HepG2 (cell line): ENCODE measurements at places on chromosomes 16 and 17. TPM values are rescaled to one million over a fixed set of nuclear protein-coding genes. Genes with fewer than 3 reads are reported as not detected.
A peak's percentile ranks its signal among the peaks of the same experiment; 100 is the strongest.

The KRT35 gene
- total RNA-seq, result not detected in 2 replicates

The SOCS1 gene
- 3.3 and 5.3 TPM in 2 replicates for total RNA-seq

The SCNN1G gene
- not detected in 2 replicates for total RNA-seq

The PKMYT1 gene
- total RNA-seq, result 8.4 and 27.8 TPM in 2 replicates

- no peak overlapping the region for H3K4me3 ChIP-seq
- H3K4me1 ChIP-seq, result peaks cover 29% of the 10 kb centered on the region
- no peaks in the 10 kb centered on the region for H3K27me3 ChIP-seq
Observed at GRCh38 chr16:57028086-57028485, 38.7 kb downstream of the NLRC5 start.

DNA sequence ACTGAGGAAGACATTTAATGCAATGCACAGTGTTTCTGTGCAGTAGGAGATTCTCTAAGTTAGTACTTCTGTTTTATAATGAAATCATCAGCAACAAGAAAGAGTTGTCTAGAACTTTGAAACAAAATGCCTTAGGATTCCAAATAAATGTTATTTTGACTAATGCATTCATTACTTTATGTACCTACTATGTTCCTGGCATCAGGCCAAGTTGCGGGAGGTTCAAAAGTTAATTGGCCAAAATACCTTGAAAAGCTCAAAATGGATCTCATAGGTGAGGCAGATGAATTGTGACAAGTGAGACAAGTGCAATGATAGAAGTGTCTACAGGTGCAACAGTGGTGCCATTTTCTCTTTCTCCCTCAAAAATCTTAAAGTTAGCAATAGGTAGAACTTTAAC is 289.4 kb downstream of the TOX3 start:
- DNase-seq, result no peak
- H3K27me3 ChIP-seq, result no peaks in the 10 kb centered on the region
- H3K4me3 ChIP-seq, result no peak overlapping the region
- H3K4me1 ChIP-seq, result peaks cover 18% of the 10 kb centered on the region
- no peaks in the 10 kb centered on the region for H3K36me3 ChIP-seq

The HSD3B7 gene
- total RNA-seq, result 58.8 and 69.7 TPM in 2 replicates

The ENPP7 gene
- 0.76 and 2.2 TPM in 2 replicates for total RNA-seq

DNA sequence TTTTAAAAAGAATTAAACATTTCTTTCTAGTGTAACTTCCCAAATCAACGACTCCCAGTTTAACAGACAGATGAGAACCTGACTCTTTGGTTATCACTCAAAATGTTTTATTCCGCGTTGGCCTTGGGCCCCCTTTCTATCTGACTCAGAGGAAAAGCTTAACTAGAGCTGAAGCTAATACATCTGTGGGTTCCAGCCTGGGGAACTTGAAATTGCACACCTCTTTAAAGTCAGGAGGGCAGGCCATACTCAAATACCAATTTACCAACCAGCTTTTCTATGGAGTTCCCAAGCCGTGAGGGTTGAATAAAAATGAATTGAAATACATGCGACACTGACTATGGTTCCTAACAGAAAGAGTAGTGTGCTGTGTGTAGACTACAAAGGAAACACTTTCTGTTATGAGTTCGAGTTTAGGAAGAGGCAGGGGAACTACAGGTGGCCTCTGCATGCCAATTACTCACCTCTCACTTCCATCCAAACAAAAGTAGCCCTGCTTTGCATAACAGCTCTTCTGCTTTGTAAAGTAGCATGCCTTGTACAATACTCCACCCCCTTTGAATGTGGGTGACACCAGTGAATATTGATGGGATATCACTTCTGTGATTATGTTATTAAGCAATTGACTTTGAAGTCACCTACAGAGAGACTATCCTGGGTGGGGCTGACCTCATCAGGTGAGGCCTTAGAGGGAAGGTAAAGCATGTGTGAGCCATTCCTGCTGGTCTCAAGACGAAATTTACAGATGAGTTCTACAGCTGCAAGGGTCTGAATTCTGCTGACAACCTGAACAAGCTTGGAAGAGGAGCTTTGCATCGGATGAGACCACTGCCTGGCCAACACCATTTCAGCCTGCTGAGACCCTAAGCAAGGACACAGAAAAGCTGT is 92.1 kb downstream of the WDR59 start:
- H3K4me1 ChIP-seq, result no peaks in the 10 kb centered on the region
- no peak for DNase-seq
- no peaks in the 10 kb centered on the region for H3K27me3 ChIP-seq
- H3K4me3 ChIP-seq, result no peak overlapping the region
- peaks cover 20% of the 10 kb centered on the region for H3K36me3 ChIP-seq

The NLRP1 gene
- total RNA-seq, result 3.3 and 3.4 TPM in 2 replicates

The TBC1D28 gene
- not detected in 2 replicates for total RNA-seq

GRCh38 chr16:30774367-30775130 is 12.4 kb downstream of the RNF40 start:
- H3K27ac ChIP-seq, result peak overlapping the region; percentile 89
- peaks cover 36% of the 10 kb centered on the region for H3K4me1 ChIP-seq
- H3K36me3 ChIP-seq, result peaks cover 25% of the 10 kb centered on the region
- peak overlapping the region; percentile 88 for H3K4me3 ChIP-seq
- H3K27me3 ChIP-seq, result no peaks in the 10 kb centered on the region; the same call in 2 of the 3 replicates
- no peak for DNase-seq

- H3K4me1 ChIP-seq, result peaks cover 12% of the 10 kb centered on the region
- no peak for DNase-seq
- no peak overlapping the region for H3K4me3 ChIP-seq
- no peaks in the 10 kb centered on the region for H3K27me3 ChIP-seq
Observed at GRCh38 chr16:70480127-70481105, 26.0 kb downstream of the FCSK start.

- H3K36me3 ChIP-seq, result no peaks in the 10 kb centered on the region
- H3K27ac ChIP-seq, result no peak overlapping the region
- H3K4me1 ChIP-seq, result no peaks in the 10 kb centered on the region
- no peak for DNase-seq
- H3K4me3 ChIP-seq, result no peak overlapping the region
- H3K27me3 ChIP-seq, result no peaks in the 10 kb centered on the region
Observed at GRCh38 chr17:33127706-33128105, 136.1 kb downstream of the SPACA3 start.

The YBX2 gene
- 0.22 TPM in 1 of 2 replicates, not detected in the other for total RNA-seq

DNA sequence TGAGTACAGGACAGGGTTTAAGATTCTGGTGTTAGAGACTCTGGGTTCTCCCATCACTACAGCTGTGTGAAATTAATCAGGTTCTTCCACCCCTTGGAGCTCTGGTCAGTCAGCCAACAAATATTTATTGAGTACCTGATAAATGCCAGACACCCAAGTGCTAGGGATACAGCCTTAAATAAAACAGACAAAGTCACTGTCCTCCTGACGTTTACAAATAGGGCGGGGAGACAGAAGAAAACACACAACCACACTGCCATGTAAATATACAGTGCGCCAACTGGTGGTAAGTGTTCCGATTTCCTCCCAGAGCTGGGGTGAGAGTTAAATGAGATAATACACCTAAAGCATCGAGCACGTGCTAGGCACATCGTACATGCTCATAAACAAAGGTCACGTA is 121.0 kb downstream of the COPRS start:
- no peaks in the 10 kb centered on the region for H3K4me1 ChIP-seq
- no peak overlapping the region for H3K4me3 ChIP-seq
- H3K27ac ChIP-seq, result no peak overlapping the region
- no peaks in the 10 kb centered on the region for H3K36me3 ChIP-seq
- no peak for DNase-seq

The ST6GALNAC2 gene
- 0.49 and 0.84 TPM in 2 replicates for total RNA-seq

The TPPP3 gene
- 0.20 and 0.44 TPM in 2 replicates for total RNA-seq

The PRAC2 gene
- not detected in 2 replicates for total RNA-seq

GRCh38 chr17:37194208-37194607 is 181.6 kb upstream of the C17orf78 start:
- H3K36me3 ChIP-seq, result peaks cover 8% of the 10 kb centered on the region
- H3K4me3 ChIP-seq, result no peak overlapping the region
- no peak overlapping the region for H3K27ac ChIP-seq

DNA sequence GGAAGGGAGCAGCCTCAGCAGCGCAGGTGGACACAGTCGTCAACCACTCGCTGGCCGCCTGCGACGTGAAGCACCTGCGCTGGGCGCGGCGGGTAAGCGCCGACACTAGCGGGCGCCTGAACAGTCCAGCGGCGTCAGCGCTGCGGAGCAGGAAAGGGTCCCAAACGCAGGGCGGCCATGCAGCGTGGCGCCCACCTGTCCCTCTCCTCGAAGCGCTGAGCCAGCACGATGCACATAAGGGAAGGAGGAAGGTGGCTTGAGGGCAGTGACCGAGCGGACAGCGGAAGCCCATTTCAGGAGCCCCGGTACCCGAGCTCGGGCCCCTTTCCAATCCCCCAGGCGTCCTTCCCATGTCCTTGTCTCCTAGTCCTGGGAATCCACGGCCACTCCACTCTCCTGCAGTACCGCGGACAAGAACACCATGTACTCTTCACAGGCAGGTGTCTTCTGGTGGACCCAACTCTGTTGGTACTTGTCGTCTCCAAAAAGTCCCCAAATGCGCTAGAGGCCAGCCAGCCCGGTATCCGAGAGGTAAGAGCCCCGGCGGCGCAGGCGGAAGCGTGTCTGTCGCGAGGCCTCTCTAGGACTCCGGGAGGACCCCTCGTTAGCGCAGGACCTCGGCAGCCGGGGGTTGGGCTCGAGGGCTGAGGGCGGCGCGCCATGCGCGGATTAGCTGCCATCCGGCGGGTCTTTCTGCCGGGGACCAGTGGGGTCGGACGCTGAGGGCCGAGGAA is 14.4 kb downstream of the ZNF232 start:
- H3K36me3 ChIP-seq, result no peaks in the 10 kb centered on the region
- no peaks in the 10 kb centered on the region for H3K4me1 ChIP-seq
- no peak for DNase-seq
- H3K27me3 ChIP-seq, result no peaks in the 10 kb centered on the region; the same call in 2 of the 3 replicates
- no peak overlapping the region for H3K27ac ChIP-seq

The TRIM72 gene
- not detected in 2 replicates for total RNA-seq

DNA sequence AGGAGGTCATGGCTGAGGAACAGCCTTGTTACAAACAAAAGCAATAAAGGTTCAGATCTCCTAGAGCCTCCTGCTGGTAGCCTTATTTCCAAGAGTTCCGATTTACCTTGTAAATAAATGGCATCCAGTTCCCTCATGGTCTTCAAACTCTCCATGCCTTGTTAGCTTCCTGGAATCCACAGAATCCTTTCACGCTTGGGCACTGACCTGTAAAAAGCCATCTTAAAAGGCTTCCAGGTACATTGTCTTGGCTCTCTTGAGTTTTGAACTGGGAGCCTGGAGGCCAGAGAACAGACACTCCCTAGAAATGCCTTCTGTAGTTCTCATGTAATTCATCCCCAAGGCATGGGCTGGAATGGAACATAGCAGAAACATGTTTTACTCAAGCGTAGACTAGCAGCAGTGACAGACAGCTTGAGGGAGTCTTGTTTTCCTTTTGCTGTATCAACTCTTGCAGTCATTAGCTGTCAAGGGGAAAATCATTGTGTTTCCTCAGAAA is 207.9 kb downstream of the SNX29 start:
- no peak overlapping the region for H3K27ac ChIP-seq
- no peaks in the 10 kb centered on the region for H3K36me3 ChIP-seq
- H3K4me3 ChIP-seq, result no peak overlapping the region
- H3K4me1 ChIP-seq, result peaks cover 28% of the 10 kb centered on the region

DNA sequence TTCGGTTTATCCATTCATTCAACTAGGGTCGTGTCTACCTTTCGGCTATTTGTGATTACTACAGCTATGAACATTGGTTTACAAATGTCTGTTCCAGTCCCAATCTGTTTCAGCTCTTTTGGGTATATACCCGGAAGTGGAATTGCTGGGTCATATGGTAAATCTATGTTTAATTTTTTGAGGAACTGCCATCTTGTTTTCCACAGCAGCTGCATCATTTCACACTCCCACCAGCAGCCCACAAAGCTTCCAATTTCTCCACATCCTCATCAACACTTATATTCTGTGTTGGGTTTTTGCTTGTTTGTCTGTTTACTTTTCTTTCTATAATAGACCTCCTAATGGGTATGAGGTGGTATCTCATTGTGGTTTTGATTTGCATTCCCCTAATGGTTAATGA is 48.7 kb upstream of the GINS3 start:
- H3K36me3 ChIP-seq, result no peaks in the 10 kb centered on the region
- H3K4me1 ChIP-seq, result no peaks in the 10 kb centered on the region
- no peak for DNase-seq
- no peaks in the 10 kb centered on the region; the same call in 1 of the 2 replicates for H3K27me3 ChIP-seq
- no peak overlapping the region for H3K27ac ChIP-seq
- H3K4me3 ChIP-seq, result no peak overlapping the region

DNA sequence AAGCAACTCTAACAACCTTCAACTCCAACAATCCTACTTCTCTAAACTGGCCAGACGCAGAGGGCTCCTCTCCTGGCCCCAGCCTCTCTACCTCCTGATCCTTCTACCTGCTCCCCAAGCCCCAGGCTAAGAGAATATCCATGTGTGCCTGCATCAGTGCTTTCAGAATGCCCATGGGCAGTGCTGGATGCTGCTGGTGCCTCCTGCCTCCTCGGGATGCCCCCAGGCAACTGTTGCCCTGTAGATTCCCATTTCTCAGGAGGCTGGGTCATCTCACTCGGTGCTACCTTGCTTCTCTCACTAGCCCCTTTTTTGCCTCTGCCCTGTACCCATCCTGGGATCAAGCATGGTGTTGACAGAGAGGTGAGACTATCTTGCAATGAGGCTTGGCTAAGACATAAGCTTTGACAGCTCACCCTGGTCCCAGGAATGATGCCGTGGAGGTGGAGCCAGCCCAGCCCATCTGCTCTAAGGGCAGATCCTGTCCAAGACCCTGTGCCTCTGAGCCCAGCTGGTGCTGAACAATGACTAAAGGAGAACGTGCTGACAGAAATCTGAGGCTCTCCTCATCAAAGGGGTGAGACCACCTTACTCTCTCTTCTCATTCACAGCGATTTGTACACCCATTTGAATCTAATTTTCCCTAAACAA is 19.4 kb upstream of the SUPT4H1 start:
- no peaks in the 10 kb centered on the region for H3K27me3 ChIP-seq
- peaks cover 97% of the 10 kb centered on the region for H3K4me1 ChIP-seq
- peaks cover 35% of the 10 kb centered on the region for H3K36me3 ChIP-seq
- H3K27ac ChIP-seq, result peak overlapping the region; percentile 92
- H3K4me3 ChIP-seq, result no peak overlapping the region

GRCh38 chr16:84193480-84193879 is 2.5 kb downstream of the ADAD2 start:
- no peaks in the 10 kb centered on the region for H3K4me1 ChIP-seq

The MYH8 gene
- not detected in 2 replicates for total RNA-seq

GRCh38 chr17:17889922-17890321 is 53.1 kb upstream of the SREBF1 start:
- H3K27me3 ChIP-seq, result no peaks in the 10 kb centered on the region
- no peaks in the 10 kb centered on the region for H3K4me1 ChIP-seq
- H3K27ac ChIP-seq, result no peak overlapping the region
- no peak for DNase-seq
- no peak overlapping the region for H3K4me3 ChIP-seq

DNA sequence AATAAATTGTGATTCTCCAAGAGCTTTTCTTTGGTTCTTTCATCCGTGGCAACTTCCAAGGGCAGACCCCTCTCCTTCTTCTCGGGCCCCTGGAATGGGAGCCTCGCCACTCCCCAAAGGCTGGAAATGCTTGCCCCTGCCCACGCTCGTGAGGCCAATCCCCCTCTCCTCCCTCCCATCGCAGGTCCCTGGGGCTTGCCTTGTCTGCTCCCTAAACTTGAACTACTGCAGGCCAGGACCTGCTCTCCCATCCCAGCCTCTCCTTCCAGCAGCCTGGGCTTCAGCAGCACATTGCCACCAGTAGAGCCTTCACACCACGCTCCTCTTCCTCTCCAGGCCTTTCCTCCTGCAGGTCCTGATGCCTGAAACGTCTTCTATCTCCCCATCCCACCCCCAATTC is 11.1 kb downstream of the PITPNM3 start:
- no peak overlapping the region for H3K4me3 ChIP-seq
- peaks cover 21% of the 10 kb centered on the region for H3K4me1 ChIP-seq
- no peak for DNase-seq
- no peaks in the 10 kb centered on the region for H3K36me3 ChIP-seq
- no peak overlapping the region for H3K27ac ChIP-seq
